Caudate nucleus (tissue), 63 donors: ENCODE measurements at places on chromosomes 3 and 15.

DNA sequence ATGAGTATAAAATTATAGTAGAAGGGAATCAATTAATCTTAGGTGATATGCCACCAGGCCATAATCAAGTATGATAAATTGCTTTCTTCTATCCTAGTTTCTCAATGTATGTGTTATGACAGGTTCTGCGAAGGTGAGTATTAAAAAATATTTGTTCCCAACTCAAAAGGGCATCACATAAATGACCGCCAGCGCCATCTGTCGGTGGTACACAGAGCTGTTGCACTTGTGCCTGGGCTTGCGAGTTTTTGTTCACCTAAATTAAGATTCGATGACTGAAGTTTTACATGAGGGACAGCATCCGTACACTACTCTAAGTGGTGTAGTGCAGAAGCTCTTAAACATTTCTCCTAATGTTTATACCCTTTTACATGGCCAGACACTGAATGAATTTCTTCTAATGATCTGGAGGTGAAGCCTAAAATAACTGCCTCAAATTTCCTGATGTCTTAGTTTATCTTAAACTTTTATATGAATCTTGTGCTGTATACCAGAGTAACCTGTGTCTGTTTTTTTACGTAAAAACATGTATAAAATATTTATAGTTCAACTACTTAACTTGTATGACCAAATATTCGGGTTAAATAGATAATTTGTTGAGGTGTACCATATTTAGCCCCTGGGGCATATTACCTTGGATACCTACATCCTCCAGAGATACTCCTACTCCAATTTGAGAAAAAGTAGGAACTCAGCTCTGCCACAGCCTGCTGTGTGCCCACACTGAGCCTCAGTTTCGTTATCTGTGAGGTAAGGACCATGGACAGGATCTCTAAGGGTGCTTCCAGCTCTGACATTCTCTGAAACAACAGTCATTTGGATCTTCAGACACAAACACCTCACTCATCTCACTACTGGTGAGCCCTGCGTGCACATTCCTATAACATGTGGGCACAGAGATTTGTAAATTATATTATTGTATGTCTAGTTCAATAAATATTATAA, 365.6 kb downstream of the MAGI1 start:
- DNase-seq: peak; percentile 12

GRCh38 chr3:87145553-87145952, 81.6 kb upstream of the CHMP2B start:
- no peak for DNase-seq

- DNase-seq: no peak
Observed at GRCh38 chr3:14376348-14377043, 25.9 kb upstream of the SLC6A6 start.

DNA sequence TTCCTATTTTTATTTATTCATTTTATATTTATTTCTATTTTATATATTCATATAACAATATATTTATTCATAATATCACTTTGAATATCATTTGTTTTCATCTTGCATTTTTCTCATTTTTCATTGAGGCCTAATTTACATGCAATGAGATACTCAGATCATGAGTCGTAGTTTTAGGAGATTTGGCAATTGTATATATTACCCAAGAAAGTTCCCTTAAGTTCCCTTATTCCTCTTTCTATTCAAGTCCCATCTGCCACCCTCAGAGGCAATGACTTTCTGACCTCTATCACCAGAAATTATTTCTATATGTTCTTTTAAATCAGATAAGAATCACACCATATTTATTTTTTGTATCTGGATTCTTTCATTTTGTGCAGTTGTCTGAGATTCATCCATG, 329.1 kb upstream of the TPRG1 start:
- no peak for DNase-seq

DNA sequence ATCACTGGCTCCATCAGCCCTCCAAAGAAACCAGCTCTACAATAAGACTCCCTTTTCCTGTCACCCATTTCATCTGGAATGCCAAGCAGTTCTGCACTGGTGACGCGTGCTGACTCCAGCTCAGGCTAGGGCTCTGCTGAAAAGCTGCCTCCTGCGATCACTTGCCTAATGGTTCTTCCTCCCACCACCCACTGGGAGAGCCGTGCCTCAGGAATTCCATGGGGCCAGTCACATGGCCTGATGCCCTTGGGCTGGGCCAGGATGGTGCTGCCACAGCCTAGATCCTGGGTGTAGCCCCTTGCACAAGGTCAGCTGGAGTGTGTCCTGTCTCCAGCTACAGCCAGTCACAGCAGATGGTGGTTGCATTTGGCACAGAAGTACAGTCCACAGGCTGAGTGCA, 98.9 kb downstream of the DNAJB8 start:
- no peak for DNase-seq

GRCh38 chr3:190183121-190183520, 62.4 kb upstream of the P3H2 start:
- no peak for DNase-seq

DNA sequence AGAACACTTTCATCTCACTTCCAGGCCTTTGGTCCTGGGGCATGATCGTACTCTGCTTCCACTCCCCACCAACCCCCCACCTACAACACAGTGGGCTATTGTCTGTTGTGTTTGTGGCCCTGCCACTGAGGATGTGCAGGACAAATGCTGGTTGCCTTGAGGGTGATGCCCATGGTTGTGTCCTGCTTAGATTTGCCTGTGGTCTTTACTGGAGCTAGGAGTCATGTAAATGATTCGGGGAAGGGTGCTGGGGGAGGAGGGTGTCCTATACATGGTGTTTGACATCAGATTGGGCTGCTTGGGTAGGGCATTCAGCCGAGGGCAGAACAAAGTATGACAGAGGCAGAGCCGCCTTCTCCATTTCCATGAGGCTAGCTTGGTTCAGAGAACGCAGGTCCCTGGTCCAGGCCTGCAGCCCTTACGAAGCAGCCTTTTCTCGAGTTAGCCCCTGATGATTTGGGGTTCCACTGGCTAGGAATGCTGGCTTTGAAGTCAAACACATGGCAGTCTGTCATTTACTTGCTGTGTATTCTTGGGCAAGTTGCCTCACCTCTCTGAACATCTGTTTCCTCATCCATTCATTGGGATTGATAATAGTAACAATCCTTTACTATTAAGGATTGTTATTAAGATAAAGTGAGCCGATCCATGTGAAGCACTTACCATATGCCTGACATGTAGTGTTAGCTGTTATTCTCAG, 6.9 kb downstream of the CORO2B start:
- peak; percentile 23 for DNase-seq
